ENCODE measurements at places on chromosomes 1 and 21.

DNA sequence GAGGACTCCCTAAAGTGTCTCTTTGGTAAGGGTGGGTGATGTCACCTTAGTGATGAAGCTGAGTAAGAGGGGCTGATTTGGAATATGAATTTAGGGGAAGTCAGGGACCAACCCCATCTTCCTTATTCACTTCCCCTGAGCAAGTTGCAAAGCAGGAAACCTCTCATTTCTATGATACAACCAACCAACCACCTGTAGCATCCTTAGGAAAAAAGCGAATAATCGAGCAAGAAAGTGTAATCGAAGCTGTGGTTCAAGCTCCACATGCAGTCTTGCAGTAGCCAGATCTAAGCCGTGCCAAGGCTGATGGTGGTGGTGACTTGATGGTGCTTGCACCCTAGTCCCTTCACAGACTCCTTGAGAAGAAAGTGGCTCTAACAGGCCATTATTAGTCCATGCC is 3.2 kb downstream of the TEX35 start:
- no peak for DNase-seq

- DNase-seq, result peak; percentile 13
Observed at GRCh38 chr1:185442050-185442449, 125.0 kb upstream of the IVNS1ABP start.

- peak; percentile 97 for DNase-seq
Observed at GRCh38 chr1:173122958-173123852, 72.5 kb upstream of the TNFSF18 start.

- no peak for DNase-seq
Observed at GRCh38 chr1:17112496-17113236, 6.6 kb downstream of the PADI2 start.

GRCh38 chr1:220313576-220313975 is 41.3 kb upstream of the RAB3GAP2 start:
- DNase-seq, result no peak

- no peak for DNase-seq
Observed at GRCh38 chr1:69312055-69312732, 255.5 kb upstream of the LRRC7 start.

DNA sequence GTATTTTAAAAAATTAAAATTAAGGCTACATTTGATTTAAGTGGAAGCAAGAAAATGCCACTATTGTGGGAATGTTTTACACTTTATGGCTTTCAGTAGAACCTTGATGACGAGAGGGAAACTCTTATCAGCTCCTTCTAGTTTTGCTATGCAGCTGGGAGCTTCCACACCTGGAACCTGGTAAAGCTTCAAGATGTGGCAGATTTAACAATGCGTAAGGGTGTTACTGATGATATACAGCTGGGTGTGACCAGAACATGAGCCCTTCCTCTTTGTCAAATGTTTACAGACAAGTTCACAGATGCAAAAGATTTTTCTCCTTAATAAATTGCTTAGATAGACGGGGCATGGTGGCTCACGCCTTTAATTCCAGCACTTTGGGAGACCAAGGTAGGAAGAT is 20.3 kb downstream of the TTC13 start:
- DNase-seq, result no peak

DNA sequence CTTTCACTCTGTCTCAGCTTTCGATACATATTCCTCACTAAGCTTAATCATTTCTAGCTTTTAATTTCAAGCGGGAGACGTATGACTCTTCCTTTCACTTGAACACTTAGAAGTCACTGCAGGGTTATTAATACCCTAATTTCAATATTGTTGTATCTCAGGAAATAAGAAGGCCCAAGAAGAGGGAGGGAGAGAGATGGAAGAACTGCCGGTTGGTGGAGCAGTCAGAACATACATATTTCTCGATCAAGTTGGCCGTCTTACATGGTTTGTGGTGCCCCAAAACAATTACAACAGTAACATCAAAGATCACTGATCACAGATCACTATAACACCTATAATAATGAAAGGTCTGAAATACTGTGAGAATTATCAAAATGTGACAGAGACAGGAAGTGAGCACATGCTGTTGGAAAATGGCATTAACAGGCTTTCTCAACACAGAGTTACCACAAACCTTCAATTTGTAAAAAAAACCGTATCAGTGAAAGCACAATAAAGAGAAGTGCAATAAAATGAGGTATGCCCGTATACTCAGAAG is 145.4 kb upstream of the HP1BP3 start:
- DNase-seq, result no peak

DNA sequence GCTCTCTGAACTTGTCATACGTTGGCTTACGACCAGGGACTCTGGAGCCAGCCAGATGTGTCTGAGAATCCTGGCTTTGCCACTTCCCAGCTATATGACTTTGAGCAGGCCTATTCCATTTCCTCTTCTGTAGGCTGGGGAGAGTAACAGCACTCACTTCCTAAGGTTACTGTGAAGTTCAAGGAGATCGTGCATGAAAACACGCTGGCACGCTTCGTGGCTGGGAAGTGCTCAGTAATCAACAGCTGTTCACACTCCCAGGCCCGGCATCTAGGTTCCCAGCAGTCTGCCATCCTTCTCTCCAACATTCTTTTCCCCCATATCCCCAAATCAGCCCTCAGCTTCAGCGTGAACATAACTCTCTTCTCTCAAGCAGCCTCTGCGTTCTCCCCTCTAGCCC is 2.0 kb downstream of the ASCL5 start:
- no peak for DNase-seq

DNA sequence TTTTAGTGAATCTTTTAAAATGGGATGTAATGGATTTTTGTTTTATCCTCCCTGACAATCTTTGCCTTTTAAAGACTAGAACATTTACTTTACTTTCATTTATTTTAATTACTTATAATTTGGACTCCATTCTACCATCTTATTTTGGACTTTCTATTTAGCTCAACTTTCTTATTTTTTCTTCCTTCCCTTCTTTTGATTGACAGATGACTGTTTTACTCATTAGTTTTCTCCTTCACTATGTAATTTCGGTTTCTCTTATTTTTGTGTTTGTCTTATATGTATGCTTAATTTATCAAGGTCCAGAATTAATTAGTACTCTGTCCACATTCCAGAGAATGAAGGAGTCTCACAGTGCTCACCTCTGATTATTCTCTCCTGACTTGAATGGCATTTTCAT is 109.9 kb downstream of the PCBP3 start:
- no peak for DNase-seq

GRCh38 chr1:201283836-201284553 is 689 bp downstream of the PKP1 start:
- no peak for DNase-seq

DNA sequence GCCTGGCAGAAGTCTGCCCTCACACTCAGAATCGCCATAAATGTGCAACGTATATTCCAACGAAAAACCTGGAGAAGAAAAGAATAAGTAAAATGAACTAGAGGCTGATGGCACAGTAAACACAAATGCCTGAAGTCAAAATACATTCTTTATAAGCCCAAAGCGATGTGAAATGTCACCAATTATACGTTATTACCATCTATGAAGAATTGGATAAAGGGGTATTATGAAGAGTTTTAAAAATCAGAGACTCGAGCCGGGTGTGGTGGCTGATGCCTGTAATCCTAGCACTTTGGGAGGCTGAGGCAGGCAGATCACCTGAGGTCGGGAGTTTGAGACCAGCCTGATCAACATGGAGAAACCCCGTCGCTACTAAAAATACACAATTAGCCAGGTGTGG is 18.6 kb downstream of the PTP4A2 start:
- no peak for DNase-seq

- DNase-seq, result no peak
Observed at GRCh38 chr1:1440262-1441001, 4.9 kb downstream of the VWA1 start.

- peak; percentile 85 for DNase-seq
Observed at GRCh38 chr1:31714442-31715086, 10.7 kb upstream of the COL16A1 start.

DNA sequence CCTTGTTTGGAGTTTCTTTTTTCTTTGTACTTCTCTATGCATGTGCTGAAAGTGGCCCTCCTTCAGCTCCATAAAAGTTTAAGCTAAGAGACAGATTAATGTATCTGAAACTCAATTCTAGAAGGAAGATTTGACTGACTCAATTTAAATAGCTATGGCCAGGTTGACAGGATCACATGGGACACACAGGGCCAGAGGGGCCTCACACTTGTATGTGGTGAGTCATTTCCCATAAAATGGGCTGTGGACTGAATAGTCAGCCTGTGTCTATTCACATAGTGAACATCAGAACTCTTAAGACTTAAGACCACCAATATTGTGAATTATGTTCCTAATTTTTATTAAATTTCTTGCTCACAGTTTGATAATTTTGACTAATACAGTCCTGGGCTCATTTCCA is 45.7 kb upstream of the DEPDC1 start:
- DNase-seq, result peak; percentile 34

DNA sequence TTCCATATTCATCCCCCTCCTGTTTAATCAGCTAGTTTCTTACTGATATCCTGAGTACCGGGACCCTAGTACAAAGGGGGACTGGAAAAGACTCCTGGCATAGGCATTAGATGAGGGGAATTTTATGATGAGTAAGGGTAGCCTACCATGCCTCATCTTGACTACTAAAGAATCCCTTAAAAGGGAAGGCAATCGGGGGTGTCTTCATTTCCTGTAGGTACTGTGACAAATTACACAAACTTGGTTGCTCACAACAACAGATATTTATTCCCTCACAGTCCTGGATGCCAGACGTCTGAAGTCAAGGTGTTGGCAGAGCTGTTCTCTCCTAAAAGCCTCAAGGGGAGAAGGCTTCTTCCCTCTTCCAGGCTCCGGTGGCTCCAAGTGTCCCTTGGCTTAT is 28.9 kb upstream of the RUNX1 start:
- peak; percentile 33 for DNase-seq

DNA sequence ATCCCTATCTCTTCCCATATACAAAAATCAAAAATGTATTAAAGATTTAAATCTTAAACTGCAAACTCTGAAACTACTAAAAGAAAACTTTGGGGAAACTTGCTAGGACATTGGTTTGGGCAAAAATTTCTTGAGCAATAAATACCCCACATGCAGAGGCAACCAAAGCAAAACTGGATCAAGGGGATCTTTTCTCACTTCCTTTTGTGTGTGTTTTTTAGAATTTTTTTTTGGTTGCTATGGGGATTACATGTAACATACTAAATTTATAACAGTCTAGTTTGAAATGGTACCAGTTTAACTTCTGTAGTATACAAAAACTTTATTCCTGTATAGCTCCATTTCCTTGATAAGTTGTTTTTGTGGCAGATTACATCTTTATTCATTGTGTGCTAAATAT is 16.8 kb downstream of the MAST2 start:
- DNase-seq, result no peak

DNA sequence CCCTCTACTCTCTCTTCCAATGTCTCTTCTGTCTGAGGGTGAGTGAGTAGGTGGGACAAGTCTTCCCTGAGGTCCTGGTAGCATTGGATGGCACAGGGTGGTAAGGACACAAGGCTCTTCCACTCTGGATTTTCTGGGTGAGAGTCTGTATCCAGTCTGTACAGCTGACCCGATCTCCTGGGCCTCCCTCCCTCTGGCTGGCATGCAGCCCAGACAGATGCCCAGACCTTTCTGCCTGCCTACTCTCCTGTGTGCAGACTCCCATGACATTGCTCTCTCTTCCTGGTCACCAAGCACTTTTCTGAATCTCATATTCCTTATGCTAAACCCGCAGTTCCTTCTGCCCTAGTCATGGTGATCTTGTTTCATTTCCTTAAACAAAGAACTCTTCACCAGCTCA is 100.3 kb downstream of the GRIK3 start:
- DNase-seq, result no peak

GRCh38 chr1:115710859-115711624 is 57.5 kb downstream of the CASQ2 start:
- DNase-seq, result peak; percentile 5

GRCh38 chr1:92567211-92567868 is 80.6 kb upstream of the GFI1 start:
- DNase-seq, result no peak

GRCh38 chr1:112517231-112517630 is 8.5 kb downstream of the WNT2B start:
- no peak for DNase-seq

DNA sequence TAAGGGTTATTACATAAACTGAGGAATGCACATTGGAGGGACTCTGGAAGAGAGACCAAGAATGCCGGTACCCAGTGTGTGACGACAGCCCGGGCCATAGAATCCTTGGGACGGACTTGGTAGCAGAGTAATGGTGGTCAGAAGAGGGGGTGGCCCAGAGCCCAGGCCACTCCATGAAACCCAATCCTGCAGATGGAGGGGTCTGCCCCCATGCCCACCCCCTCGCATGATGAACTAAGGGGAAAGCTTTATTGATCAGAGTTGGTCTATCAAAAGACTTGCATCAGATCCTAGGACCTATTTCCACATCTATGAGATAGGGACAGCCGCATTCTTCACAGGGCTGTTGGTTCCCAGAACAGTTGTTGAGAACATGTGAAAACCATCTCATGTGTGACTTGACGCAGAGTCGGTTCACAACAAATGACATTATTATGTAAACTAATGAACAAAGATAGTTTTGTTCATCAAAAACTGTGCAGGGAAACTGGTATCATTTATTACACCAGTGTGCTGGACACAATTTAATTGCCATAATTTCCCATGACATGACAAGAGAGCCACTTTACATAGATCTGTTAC is 21.5 kb upstream of the SDC3 start:
- DNase-seq, result no peak

DNA sequence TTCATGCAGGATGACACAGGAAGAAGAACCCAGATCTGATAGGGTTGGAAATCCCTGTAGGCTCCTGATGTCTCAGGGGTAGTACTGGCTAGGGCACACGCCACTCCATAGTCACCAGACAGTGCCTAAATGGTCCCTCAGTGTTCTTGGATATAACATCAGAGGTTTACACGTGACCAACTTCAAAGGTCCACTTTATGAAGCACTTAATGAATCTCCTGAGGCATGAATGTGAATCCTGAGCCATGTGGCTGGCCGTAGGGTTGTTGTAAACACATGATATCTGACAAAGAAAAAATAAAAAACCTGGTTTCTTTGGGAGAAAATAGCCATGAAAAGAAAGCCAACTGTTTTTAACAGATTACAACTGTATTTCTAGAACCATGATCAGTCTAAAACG is 27.5 kb downstream of the SLC6A17 start:
- DNase-seq, result no peak

GRCh38 chr1:175062339-175062738 is 5.3 kb upstream of the TNN start:
- no peak for DNase-seq

DNA sequence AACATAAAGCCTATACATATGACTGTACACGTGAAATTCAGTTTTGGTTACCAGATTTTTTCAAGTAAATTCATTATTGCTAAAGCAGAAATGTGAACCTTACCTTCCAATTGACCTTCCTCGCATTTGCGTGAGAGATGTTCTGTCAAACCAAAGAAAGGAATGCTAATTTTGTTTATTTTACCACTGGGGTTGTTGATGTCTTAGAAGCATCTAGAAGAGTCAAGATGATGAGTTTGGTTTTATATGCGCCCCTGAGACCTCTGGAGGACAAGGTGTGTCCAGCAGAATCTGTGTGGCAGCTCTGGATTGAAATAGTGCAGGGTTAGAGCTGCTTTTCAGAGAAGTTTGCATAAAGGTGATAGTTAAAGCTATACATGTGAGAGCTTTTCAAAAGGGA is 48.4 kb downstream of the ZBTB40 start:
- no peak for DNase-seq

Data from RPMI7951 (cell line).